SJCRH30 (cell line): ENCODE measurements at places on chromosomes 5 and 9. TPM values are rescaled to one million over a fixed set of nuclear protein-coding genes. Genes with fewer than 3 reads are reported as not detected.

Gene CA9
- 2.5 and 3.2 TPM in 2 replicates for total RNA-seq

DNA sequence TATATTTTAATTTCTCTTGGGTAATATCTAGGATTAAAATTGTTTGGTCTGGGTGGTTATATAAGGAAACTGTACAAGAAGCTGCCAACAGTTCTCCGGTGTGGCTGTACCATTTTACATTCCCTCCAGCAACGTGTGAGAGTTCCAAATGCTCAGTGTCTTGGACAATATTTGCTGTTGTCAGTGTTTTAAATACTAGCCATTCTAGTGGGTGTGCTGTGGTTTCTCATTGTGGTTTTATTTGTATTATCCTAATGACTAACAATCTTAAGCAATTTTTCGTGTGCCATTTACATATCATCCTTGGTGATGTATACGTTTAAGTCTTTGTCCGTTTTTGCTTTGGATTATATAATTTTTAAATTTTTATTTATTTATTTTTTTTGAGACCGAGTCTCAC lies 34.0 kb downstream of the TNFSF15 start:
- DNase-seq = no peak

DNA sequence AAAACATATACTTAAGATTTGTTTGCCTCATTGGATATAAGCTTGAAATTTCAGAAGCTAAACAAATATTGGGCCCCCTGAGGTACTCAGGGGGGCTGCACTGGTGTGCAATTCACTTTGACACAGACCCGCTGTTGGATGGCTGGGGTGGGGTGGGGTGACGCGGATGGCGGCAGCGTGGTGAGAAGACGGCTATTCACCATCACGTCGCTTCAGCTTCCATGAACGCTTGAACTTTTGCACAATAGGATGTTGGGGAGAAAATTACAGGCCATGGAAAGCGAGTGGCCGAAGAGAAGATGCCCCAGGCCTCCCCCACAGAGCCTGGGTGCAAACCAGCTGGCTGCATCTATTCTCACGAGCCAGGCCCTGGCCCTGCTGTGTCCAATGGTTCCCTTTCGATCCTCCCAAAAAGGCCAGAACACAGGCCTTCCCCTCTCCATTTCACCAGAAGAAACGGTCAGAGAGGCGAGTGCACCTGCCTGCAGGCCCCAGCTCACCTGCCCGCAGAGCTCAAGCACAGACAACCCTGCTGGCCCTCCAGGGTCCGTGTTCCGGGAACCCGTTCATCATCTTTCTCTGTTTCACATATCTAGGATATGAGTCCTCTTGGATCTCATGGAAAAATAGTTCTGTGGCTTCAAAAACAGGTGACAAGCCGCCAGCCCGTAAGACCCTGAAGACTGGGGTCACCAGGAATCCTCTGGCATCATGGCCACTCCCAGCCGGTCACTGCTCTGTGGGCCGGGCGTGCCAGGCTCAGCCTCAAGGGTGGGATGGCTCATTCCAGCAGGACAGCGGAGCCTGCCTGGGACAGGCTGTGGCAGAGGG lies 46.8 kb upstream of the SARDH start:
- no peak for DNase-seq

- DNase-seq = no peak
These were observed 7.5 kb downstream of the RABGAP1 start for GRCh38 chr9:122948313-122948712.

- no peak for DNase-seq
These were observed 4.9 kb upstream of the FYB1 start for GRCh38 chr5:39224196-39224761.

- no peak for DNase-seq
These were observed 202.4 kb upstream of the ZNF608 start for GRCh38 chr5:124948754-124949275.
